ENCODE measurements at places on chromosomes 13 and 19.
A peak's percentile ranks its signal among the peaks of the same experiment; 100 is the strongest.

GRCh38 chr13:93290503-93290902, 63.9 kb downstream of the GPC6 start:
- DNase-seq = no peak

DNA sequence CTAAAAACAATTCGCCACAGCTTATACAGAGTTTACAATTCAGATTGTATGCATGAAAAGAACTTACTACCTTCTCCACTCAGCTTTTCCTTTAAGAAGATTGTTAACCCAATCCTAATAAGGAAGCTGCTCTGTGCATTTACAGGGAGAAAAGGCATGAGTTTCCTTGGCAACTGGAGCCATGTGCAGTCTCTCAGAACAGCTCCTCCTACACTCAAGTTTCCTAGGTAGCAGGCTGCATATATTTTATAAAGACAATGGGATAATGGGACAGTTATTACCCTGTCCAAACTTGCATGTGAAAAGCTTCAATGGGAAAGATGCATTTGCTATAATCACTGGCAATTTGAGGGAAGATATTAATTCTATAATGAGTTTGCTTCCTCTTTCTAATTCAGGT, 125.5 kb upstream of the TRPC4 start:
- DNase-seq = no peak

DNA sequence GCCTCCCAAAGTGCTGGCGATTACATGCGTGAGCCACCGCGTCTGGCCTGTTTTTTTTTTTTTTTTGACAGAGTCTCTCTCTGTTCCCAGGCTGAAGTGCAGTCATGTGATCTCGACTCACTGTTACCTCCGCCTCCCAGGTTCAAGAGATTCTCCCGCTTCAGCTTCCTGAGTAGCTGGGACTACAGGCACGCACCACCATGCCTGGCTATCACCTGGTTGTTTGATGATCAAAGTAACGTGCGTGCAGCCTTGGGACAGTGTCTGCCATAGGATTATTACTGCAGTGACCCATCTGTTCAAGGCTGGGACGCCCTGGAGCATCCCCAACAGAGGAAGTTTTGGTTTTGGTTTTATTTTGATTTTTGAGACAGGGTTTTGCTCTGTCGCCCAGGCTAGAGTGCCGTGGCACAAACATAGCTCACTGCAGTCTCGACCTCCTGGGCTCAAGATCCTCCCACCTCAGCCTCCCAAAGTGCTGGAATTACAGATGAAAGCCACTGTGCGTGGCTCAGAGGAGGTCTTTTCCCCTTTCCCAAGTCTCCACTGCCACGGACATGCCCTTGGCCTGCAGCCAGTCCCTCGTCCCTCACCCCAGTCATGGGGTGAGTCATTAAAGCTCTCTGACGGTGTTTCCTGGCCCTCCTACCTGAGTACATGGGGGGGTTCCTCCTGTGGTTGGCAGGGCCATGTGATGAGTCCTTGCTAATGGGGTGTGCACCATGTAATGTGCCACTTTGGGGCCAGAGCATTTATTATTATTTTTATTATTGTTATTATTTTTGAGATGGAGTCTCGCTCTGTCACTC, 65.6 kb downstream of the IER2 start:
- DNase-seq = no peak

DNA sequence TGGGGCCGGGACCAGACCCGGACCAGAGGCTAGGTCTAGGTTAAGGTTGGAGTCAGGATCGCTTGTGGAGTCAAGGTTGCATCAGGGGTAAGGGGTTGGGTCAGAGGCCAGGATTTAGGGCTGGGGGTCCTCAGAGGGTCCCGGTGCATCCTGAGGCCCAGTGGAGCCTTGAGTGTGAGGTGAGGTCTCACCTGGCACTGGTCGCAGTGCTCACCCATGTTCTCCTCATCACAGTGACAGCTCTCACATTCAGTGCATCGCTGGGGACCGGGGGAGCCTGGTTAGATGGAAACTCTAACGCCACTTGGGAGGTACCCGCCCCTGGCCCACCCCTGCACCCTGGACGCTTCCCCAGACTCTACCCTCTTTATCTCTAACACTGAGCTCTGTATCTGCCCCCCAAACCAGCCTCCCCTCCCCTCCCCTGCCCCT, 3.1 kb downstream of the HRC start:
- no peak for DNase-seq

DNA sequence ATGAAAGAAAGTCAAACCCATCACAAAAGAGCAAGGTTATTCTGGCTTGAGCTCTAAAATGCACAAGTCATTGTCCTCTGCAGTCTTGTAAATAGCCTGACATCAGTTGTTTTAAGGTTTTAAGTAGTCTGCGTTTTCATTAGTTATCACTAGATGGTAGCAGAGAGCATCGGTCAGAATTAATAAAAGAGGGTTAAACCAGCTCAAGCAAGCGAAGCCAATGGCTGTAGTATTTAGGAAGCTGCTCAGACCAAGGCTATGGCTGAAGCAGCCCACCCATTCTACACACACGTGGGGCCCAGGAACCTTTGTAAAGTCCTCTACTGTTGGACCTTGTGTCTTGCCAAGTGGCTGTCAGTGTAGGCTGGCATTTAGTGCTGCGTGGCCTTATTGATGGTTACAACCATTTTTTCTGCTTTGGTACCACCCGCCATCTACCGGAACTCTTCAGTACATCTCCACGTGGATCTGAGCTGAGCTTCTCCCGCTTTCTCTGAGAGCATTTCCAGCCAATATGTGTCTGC, 13.3 kb upstream of the ZNF57 start:
- peak; percentile 61 for DNase-seq

DNA sequence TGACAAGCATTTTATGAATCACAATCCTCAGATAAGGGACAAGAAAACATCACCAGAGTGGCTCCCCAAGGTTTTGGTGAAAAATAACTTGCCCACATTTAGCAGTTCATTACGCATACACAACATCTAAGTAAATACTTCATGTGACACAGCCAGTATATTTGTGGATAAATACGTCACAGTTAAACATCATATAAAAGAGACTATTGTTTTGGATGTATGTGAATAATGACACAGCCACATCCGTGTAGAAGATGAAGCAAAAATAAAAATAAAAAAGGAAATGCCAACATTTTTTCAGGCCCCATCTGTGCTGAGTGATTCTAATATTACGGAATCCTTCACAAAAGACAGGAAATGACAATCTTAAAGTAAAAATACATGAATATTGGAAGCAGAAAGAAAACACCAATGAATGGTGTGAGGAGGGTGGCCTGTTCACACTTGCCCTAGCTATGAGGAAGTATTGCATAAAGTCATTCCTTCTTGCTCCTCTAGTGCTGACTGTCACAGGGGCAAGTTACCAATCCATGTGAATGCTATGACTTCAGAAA, 457.1 kb downstream of the KLF12 start:
- no peak for DNase-seq

DNA sequence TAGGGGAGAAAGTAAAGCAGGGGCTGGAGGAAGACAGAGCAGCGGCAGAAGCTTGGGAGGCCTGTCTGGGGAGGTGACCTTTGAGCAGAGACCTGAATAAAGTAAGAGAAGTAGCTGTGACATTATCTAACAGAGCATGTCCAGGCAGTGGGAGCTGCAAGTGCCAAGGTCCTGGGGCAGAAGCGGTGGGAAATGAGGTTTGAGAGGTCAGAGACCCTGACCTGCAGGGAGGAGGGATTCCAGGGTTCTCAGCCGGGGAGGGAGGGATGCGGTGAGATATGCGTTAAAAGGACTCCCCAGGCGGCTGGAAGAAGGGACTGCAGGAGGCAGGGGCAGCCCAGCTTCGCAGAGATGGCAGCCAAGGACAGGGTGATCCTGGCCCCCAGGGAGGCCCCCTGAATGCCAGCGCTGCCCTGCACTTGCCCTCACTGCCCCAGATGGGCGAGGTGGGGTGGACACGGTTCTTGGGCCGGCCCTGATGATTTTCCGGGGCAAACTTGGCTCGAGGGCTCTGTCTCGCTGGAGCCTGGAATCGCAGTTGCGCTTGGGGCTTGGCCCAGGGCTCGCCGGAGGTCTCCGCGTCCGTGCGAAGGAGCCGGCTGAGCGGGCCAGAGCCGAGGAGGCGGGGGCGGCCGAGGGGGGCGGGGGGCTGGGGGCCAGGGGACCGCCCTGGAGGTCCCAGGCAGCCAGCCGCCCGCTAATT, 3.2 kb downstream of the CRLF1 start:
- DNase-seq = no peak

GRCh38 chr19:8489561-8490394, 12.7 kb downstream of the PRAM1 start:
- no peak for DNase-seq

- DNase-seq = no peak
Measured at GRCh38 chr13:60756306-60756705, 359.3 kb downstream of the TDRD3 start.

DNA sequence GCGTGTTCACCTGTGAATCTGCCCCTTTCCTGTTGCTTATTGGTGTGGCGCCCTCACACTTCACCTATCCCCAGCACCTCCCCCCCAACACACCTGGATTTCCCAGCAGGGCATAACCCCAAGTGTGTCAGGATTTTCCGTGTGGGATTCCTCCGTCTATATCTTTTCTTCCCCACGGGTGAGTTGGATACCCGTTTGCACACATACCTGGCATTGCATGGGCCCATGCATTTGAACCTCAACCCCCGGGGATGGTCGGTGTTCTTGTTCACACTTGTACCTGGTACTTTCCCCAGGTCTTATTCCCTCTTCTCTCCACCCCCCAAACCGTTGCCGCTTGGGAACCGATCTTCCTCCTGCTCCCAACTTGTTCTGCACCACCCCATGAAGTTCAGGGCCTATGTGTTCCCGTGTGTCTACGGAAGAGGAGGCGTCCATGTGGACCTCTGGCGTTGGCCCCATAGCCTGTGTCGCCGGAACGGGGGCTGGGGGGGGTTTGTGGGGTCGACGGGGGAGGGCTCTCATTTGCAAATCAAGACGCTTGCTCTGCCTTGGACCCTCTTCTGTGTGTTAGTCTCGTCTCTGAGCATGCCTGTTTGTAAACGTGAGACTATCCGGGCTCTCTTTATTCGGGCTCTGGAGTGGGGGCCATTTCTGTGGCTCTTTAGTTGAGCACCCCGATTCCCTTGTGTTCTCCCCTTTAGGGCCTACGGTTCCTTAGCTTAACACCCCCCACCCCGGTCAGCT, 1.7 kb downstream of the PRR12 start:
- DNase-seq = no peak

GRCh38 chr19:1893791-1894190, 8.5 kb upstream of the ABHD17A start:
- no peak for DNase-seq

- DNase-seq = no peak
Measured at GRCh38 chr13:93522501-93522900, 295.9 kb downstream of the GPC6 start.

DNA sequence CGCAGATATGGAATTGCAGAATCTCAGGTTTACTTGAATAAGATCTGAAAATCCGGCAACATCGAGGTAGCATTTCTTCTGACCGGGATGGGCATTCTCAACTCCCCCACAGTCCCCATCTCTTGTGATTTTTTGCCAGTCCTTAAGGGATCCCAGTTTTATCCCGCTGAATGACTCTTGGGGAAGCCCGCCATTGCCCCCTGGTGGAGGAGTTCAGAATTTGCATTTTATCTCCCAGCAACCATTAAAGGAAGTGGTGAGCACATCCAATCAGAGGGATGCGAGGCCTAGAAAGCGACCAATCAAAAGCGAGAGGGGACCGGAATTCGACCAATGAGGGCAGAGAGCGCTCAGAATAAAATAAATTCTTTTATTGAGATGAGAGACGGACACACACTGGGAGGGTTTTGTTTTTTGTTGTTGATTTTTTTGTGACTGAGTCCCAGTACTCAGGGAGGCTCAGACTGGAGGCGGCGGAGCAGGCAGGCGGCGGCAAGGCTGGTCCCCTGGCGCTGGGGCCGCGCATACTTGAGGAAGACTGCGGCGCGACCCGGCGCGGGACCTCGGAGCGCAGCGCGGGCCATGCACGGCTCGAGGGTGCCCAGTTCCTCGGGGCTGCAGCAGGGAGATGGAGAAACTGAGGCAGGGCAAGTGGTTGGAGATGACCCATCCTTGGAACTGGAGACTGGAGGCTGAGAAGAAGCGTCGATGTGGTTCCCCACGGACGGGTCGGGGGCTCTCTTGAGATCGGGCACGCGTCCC, 3.9 kb upstream of the TTC9B start:
- DNase-seq = peak; percentile 100

GRCh38 chr13:40193286-40194223, 472.9 kb downstream of the FOXO1 start:
- DNase-seq = no peak

GRCh38 chr13:97108530-97108900, 113.6 kb upstream of the MBNL2 start:
- no peak for DNase-seq

GRCh38 chr13:32495841-32496240, 42.8 kb downstream of the N4BP2L2 start:
- DNase-seq = no peak

DNA sequence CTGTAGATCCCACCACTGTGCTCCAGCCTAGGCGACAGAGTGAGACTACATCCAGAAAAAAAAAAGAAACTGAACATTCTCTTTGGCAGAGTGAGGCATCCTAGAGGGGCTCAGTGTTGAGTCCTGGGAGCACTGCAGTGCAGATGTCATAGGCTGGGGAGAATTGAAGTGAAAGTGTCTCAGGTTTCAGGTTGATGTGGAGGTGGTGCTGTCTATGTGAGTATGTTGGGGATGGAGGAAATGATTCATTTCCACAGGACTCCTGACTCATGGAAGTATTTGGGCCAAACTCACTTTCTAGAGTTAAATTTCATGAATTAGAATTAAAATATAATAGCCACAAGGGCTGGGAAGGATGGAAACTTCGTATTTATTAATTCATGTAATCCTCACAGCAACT, 134.4 kb upstream of the TSC22D1 start:
- no peak for DNase-seq

- no peak for DNase-seq
Measured at GRCh38 chr13:111866731-111867245, 200.2 kb upstream of the SOX1 start.

- DNase-seq = no peak
Measured at GRCh38 chr13:95180513-95181245, 120.6 kb downstream of the ABCC4 start.

DNA sequence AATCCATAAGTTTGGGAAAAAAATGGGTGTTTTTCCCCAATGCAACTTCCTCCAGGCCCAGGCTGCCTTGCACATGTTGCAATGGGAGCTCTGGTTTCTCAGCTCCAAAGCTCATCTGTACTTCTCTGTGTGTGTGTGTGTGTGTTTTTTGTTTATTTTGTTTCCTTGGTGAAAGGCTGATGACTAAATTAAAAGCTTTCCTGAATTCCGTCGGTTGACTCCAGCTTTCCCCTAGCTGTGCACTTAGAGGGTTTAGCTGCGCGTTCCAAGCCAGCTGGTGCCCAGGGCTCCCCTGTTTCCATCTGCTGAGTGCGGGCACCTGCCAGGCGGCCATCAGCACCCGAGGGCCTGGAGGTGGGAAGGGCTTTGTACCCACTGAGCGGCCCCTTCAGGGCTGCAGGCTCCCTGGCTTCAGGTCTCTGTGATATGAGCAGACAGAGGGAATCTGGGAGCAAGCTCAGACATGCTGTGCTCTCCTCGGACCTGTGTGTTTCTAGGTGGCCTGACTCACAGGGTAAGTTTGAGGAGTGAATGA, 129.1 kb upstream of the SOX1 start:
- DNase-seq = no peak

DNA sequence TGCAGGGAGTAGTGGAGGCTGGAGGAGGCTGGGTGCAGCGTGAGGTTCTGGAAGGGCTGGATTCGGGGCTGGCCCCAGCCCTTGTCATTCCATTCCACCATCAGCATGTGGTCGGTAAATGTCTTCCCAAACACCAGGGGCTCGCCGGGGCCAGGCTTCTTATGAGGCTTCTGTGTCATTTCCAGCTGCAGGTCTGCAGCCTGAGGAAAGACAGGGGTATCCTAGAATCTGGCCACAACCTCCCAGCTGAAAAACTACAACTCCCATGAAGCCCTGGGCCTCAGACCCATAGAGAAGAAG, 4.4 kb downstream of the BCAT2 start:
- DNase-seq = no peak
